ENCODE measurements at places on chromosomes 2 and 18.

- no peak for DNase-seq
These were observed 77.3 kb downstream of the QPCT start for GRCh38 chr2:37421686-37422085.

DNA sequence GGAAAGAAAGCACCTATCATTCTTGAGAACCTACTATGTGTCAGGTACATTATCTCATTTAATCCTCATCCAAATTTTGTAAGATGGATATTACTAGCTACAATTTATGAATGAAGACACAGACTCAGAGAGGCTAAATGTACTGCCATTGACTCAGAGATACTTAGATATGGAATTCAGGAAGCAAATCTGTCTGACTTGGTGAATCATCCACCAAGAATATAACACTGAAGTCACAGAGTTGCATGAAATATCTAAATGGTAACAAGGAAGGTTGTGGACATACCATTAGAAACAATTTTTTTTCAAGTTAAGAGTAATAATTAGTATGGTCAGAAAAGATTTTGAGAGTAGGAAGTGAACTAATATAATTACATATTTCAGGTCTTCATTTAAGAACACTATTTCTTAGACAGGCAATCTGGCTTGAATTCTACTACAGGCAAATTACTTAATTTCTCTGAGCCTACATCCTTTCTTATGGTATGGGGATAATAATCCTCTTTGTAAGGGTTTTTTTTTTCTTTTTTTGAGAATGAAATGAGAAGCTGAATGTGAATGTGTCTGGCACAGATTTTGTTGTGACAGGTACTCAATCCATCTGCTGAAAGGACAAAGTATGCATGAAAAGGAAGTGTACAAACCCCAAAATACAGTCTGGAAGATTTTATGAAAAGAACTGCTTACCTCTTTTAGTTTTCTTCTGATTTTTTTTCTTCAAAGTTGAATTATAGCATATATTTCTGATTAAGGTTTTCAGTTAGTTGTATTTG, 14.8 kb upstream of the C2orf66 start:
- no peak for DNase-seq

- no peak for DNase-seq
These were observed 35.9 kb downstream of the TMEM18 start for GRCh38 chr2:641164-641871.

GRCh38 chr18:56711708-56712445, 60.7 kb downstream of the WDR7 start:
- DNase-seq, result no peak

- DNase-seq, result no peak
These were observed 12.7 kb downstream of the MYO1B start for GRCh38 chr2:191257934-191258333.
